ENCODE measurements at places on chromosomes 7 and 10. TPM values are rescaled to one million over a fixed set of nuclear protein-coding genes. Genes with fewer than 3 reads are reported as not detected.

DNA sequence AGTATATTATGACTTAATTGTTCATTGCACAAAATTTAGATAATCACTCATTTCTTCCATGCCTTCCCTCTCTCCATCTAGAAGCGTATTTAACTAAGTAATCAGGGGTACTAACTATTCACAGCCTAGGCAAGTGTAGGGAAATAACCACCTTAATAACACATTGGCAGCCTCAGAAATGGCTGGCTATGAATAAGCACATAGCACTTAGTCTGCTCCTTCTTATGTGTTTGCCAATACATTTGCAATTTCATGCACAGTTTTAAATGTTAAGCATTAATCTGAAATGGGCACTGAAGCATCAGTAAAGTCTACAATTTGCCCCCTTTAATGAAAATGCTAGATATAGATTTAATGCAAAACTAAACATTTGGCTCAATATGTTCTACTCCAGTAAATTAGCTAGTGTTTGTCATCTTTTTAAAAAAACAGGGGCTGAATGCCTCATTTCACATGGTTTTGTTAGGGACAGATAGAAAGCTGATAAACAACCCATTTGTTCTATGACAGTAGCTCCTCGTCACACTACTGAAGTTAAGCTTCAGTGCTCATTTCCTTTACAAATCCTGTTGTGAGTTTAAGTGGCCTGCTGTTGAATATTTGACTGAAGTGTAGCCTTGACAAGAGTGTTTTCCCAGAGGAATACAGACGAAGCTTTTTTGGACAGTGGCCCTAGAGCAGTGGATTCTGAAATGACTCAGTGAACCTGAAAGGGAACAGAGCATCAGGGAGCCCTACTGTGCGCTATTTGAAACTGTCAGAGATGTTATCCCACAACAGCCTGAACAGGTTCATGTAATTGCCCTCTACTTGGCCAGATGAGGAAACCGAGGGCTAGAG lies 30.5 kb downstream of the HHEX start:
- DNase-seq, result no peak

DNA sequence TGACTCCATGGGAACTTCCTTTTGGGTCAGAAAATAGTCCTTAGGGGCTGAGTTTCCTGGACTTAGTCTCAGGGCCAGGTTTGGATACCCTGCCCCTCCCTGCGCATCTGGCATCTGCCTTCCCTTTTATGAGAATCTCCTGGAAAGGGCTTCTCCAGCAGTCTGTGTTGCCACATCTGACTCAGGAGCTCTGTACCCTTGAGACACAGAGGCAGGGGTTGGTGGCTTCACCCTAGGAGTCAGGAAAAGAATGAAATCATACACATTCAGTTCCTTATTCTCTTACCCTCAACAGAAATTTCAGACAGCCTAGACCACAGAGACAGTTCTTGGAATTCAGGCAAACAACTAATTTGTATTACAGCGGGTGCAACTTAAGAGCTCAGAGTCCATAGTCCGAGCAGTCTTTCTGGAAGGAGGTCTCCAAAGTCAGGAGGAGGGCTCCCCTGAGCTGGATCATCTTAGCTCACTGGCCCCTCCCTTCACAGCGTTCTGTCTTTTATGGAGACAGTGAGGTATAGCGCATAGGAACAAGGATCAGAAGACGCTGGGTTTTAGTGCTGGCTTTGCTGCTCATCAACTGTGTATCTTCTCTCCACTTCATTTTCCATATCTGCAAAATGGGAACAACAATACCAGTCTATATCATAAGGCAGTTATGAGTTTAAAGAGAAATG lies 3.0 kb upstream of the PLAU start:
- peak; percentile 57 for DNase-seq

DNA sequence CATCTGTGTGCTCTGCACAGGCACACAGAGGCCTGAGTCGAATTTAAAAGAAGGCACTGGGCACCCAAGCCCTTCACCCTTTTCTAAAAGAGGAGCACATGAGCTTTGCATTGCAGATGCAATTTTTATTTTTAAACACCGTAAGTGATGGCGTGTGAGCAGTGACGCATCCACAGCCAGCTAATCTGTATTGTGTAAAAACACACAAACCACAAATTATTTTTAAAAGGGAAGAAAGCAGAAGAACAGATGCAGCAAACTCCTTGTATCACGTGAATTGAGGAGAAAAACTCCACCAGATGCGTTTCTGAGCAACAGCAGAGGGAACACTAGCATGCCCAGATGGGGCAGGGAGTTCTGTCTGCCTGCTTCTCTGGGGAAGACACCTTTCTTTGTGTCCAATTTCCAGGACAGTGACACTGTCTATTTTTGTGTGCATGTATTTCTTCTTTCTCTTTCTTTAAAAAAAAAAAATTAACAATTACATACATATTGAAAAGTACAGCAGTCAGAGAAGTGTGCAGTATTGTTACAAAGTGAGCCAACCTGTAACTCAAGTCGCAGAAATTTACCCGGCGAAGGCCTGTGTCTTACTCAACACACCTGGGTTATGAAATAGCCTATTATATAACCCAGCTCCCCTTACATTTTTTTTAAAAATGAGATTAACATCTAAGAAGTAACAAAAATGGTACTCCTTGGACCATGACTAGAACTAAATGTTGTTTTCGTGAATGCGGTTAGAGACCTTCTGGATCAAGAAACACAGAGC lies 39.2 kb downstream of the EEPD1 start:
- DNase-seq, result no peak

DNA sequence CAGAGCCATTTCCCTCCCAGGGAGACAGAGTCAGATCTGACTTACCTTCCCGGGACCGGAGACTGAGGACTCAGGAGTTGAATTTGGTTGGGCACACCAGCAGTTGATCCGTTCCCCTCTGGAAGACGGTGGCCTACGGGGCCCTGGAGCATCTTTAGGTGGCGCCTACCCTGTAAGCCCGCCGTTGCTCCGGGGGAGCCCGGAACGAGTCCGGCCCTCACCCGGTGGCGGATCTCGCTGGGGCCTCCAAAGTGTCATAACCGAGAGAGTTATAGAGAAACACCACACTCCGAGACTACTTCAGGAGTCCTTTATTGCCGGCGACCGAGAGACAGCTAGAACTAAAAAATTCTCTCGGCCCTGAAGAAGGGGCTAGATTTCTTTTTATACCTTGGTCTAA lies 182.8 kb upstream of the MBL2 start:
- no peak for DNase-seq

- no peak for DNase-seq
Measured at GRCh38 chr7:135602304-135602703, 44.6 kb downstream of the NUP205 start.

FAM25C gene
- not detected for total RNA-seq

GRCh38 chr10:65090991-65091390 lies 1569.8 kb downstream of the REEP3 start:
- no peak for DNase-seq

BMPER gene
- 2.3 TPM for total RNA-seq

OGDHL gene
- total RNA-seq, result 1.8 TPM

Measured in Right ventricle myocardium superior (tissue), 1 donor.